Stimulated activated CD8-positive, alpha-beta memory T cell treated with anti-CD3 and anti-CD28 coated beads, Interleukin-2, amount 100 ng/mL, for 1 hour (primary cell): ENCODE measurements at places on chromosomes 12 and 14.
A peak's percentile ranks its signal among the peaks of the same experiment; 100 is the strongest.

- DNase-seq, result no peak
Observed at GRCh38 chr12:6548966-6549683, 6.7 kb downstream of the IFFO1 start.

DNA sequence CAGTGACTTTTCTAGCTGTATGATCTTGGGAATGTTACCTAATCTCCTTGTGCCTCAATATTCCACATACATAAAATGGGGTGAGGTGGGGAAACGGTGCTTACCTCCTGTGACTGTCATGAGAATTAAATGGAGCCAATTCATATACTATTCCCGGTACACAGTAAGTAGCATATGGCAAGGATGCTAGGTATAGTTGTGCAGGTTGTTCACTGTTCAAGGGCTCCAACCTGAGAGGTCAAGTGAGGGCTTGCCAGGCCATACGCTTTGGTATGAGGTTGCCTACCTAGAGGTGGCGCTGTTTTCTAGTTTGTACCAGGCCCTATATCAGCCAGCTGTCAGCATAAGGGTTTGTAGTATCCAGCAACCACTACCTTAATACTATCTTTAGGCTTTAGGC is 3.6 kb upstream of the BATF start:
- no peak for DNase-seq

DNA sequence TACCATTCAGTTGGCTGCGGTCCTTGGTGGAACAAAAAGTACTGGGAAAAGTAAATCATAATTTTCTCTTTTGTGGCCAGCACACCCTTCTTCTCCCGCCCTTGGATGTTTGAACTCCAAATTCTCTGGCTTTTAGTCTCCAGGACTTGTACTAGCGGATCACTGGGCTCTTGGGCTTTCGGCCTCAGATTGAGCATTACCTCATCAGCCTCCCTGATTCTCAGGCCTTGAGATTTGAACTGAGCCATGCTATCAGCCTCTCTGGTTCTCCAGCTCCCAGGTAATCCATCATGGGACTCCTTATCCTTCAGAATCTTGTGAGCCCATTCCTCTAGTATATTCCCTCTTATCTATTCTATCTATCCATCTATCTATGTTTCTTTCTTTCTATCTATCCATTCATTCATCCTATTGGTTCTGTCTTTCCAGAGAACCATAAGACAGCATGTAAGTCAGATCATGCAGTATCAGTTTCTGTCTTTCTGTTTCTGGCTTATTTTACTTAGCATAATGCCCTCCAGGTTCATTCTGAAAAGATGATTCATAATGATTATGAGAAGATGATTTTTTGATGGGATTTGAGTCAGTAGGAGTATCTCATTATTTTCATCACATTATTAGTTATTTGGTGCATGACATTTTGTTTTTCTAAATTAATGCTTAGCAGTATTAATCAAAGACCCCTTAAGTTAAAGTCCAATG is 814.9 kb downstream of the LRFN5 start:
- no peak for DNase-seq

DNA sequence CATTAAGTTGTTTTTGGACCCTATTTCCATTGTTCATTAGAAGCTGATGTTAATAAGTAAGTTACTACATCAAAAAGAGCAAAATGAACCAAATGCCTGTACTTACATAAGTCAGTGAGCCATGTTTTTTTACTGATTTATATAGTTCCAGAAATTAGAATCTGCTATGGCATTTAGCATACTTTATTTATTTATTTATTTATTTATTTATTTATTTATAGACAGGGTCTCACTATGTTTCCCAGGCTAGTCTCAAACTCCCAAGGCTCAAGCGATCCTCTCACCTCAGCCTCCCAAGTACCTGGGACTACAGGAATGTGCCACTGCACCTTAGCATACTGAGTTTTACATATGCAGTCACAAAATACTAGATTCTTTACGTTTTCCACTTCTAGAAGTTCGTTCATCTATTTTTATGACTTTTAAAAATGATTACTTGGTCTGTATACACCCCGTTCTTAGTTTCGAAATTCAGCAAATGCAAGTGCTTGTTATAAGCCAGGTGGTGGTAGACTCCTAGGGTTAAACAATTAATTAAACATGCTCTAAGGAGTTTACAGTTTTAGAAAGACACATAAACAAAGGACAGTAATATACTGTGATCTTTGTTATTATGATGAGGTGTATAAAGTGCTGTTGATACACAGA is 69.8 kb downstream of the SCFD1 start:
- DNase-seq, result no peak

DNA sequence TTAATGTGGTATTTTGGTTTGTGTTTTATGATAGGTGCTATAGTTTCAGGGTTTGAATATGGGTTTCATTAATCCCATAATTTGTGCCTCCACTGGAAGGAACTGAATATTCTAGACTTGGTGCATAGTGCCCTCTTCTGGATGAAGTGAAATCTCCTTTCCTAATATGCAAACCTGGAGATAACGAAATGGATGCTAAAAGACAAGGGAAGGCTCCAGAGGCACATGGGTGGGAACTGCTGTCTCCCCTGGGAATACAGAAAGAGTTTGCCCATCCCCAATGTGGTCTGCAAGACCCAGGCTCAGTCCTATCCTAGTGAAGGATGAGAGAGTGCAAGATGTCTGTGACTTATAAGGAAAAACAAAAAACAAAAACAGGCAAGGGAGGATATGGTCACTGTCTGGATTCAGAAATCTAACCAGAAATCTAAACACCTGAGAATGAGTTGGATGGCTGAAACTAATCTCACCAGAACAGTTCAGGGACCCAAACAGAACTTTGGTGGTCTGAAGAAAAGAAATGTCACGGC is 142.3 kb upstream of the TMPO start:
- no peak for DNase-seq

DNA sequence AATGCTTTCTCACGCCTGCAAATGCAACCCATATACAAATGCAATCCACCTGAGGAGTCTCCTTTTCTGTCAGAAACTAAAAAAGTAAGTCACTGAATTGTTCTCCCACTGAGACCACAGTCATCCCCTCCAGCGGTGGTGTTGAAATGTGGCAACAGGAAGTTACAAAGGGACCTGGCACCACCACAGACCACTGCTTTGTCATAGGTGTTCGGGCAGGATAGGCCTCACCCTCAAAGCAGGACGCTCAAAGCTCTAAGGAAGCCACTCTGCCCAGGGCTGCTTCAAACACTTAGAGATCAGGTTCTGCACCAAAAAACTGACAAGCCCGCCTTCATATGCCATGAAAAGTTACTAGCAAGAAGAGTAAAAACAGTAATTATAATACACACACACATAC is 11.3 kb downstream of the PHLDA1 start:
- DNase-seq, result peak; percentile 52

GRCh38 chr12:52182384-52182783 is 9.4 kb downstream of the KRT80 start:
- DNase-seq, result no peak

- DNase-seq, result no peak
Observed at GRCh38 chr12:123571343-123571813, 13.0 kb upstream of the TMED2 start.

DNA sequence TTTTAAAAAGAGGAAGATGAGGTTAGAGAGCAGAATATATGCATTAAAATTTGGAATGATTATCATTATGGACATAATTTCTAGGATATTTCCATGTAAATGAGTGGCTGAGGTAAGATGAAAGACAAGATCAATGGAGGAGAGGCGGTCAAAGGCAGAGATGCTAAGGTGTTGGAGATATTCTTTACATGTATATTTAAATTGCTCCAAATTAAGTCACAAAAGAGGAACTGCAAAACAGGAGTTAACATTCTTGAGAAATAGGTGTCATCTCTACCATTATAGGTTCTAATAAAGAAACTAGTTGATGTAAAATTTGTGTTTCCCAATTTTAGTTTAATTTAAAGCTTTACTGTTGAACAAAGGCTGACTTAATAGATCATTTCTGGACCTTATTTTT is 268.5 kb upstream of the PPFIA2 start:
- no peak for DNase-seq

DNA sequence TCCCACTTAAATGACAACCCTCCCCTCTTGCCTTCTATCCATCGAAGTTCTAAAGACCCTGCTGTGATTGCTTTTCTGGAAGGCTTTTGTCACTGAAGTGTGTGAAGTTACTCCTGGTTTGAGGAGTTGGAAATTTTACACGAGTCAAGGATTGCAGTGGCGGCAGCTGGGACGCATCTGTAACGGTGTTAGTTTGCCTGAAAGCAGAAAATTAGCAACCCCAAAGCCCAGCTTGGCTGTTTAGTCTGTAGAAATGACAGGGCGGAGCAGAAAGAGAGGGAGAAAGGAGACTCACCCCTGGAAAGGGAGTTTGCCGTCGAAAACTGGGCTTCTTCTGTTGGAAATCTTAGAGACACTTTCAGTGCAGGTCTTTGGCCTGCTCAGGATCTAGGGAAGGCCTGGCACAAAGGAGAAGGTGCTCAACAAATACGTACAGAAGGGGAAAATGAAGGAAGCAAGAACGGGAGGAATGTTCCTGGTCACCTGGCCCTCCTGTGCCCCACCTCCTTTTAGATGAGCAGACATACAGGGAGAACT is 931 bp upstream of the MYF5 start:
- DNase-seq, result no peak

- DNase-seq, result no peak
Observed at GRCh38 chr12:3950714-3951320, 77.6 kb upstream of the PARP11 start.

GRCh38 chr12:1665366-1665765 is 25.5 kb upstream of the ADIPOR2 start:
- no peak for DNase-seq

GRCh38 chr12:46389031-46389616 is 16.6 kb upstream of the SLC38A2 start:
- no peak for DNase-seq

GRCh38 chr14:61150851-61151250 is 130.3 kb downstream of the TMEM30B start:
- DNase-seq, result no peak

GRCh38 chr14:98901511-98902205 is 370.3 kb downstream of the BCL11B start:
- DNase-seq, result no peak

- no peak for DNase-seq
Observed at GRCh38 chr14:100589071-100589759, 2.0 kb upstream of the BEGAIN start.

DNA sequence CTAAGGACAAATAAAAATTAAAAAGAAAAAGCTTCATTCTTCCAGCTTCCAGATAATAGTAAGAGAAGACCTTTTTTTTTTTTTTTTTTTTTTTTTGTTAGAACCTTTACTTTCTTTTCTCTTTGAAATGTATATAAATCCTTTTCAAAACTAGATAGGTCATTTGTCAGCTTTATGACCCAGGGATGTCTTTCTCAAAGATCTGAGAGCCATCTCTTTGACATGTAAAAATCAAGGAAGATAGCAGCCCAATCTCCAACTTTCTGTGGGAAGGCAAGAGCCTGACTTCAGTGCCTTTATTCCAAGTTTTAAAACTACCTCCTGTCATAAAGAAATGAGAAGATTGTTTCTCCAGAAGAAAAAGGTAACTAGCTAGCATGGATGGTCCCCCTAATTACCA is 203.3 kb upstream of the LRFN5 start:
- DNase-seq, result no peak
